ENCODE measurements at places on chromosomes 2 and 18.

DNA sequence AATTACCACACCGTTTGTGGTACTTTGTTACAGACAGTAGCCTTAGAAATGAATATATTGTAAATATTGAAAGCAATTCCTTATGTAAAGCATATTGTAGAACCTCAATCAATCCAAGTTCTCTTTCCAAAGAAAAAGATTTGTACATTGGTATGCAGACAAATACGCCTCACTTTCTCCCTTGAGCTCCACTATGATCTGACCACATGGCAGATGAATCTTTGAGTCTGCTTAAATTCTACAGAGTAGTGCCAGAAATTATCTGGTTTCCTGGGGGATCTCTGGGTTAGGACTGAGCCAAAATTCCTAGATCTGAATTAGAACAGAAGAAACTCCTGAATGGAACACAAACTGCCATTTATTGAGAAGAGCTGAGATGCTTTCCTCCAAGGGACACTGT is 99.0 kb downstream of the CPO start:
- DNase-seq, result no peak

DNA sequence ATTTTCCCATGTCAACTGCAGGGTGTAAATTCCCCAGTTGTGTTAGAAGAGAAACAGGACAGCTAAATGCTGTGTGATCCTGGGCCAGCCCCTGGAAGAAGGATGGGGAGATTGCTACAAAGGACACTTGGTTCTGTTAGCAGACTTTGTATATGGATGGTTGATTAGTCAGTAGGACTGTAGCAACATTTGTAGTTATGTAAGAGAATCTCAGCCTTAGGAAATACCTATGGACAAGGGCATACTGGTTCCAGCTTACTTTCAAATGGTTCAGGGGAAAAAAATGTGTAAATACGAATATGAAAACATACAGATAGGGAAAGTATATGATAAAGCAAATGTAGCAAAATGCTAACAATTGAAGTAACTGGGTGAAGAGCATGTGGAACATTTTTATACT is 47.6 kb downstream of the GNAL start:
- no peak for DNase-seq

DNA sequence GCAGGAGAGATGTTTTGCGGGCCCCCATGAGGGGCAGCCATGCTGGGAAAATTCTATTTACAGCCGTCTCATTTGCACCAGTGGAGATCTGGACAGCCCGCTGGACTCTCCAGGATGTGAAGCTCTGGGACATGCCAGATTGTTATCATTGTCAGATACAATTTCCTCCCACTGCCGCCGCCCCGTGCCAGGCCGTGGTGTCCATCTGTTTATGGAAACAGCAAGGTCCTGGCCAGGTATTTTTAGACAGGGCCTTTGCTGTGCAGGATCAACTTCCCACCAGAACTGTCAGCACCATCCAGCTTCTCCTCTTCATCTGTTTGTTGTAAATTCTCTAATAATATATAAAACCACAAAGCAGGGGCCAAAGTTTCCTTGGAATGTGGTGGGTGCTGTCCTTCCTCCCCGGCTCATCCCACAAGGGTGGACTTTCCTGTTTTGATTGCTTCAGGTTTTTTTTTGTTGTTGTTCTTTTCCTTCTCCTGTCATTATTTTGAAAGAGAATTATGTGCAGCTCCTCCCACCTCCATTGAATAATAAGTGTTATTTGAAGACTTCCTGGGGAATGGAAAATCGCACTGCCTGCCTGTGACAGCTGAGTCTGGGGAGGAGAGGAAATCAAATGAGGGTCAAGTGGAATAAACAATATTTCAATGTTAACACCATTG is 398.1 kb downstream of the TNS1 start:
- DNase-seq, result no peak

- DNase-seq, result no peak
Observed at GRCh38 chr2:10493075-10493633, 45.0 kb upstream of the ODC1 start.

DNA sequence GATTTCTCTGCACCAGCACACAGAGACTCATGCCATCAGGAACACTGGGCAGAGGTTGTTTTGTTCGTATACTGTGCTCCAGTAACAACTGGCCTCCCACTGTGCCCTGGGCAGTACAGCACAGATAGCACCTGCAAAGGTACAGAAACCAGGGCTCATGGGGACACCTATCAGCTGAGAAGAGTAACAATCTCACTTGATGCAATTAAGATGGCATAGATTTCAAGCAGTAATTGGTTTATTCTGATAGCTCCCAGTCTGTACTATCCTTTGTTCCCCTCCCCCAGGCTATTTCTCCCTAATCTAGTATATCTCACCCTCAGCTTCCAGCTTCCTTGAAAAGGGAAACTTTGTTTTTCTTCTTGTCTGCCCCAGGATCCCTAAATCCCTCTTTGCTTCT is 343.9 kb upstream of the MMADHC start:
- no peak for DNase-seq

GRCh38 chr2:132383956-132384355 is 32.6 kb upstream of the GPR39 start:
- no peak for DNase-seq

- DNase-seq, result no peak
Observed at GRCh38 chr2:233006648-233007047, 6.4 kb downstream of the NGEF start.

GRCh38 chr18:75799449-75800330 is 372.2 kb upstream of the SMIM21 start:
- no peak for DNase-seq

DNA sequence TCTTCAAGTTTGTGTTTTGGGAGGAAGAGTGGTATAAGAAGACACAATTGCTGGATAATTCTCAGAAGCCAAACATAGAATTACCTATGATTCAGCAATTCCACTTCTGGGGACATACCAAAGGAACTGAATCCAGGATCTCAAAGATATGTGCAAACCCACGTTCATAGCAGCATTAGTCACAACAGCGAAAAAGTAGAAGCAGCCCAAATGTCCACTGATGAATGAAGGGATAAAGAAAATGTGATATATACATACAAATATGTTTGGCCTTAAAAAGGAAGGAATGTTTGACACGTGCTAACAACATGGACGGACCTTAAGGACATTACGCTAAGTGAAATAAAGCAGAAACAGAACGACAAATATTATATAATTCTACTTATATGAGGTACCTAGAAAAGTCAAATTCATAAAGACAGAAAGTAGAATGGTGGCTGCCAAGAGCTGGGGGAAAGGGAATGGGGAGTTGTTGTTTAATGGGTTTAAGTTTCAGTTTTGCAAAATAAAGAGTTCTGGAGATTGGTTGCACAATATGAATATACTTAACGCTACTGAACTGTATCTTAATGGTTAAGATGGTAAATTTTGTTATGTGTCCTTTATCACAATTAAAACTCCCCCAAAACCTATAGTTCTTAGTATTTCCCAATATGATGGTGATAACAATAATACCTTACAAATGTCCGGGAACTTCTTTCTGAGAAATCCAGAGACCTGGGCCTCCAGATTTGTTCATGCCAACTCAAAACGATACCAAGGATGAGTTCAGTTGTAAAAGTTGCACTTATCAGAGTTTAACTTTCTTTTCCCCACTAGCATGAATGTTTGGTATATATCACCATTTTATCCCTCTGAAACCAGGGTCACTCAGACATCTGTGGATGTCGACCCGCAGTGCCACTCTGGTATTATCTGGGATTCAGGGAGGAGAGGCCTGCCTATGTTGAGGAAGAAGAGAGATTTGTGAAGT is 33.7 kb upstream of the WIPF1 start:
- DNase-seq, result no peak

Data from NCI-H2171 (cell line).